ENCODE measurements at places on chromosomes 12 and 14.

GRCh38 chr12:65923228-65923627, 98.9 kb downstream of the HMGA2 start:
- DNase-seq: no peak

DNA sequence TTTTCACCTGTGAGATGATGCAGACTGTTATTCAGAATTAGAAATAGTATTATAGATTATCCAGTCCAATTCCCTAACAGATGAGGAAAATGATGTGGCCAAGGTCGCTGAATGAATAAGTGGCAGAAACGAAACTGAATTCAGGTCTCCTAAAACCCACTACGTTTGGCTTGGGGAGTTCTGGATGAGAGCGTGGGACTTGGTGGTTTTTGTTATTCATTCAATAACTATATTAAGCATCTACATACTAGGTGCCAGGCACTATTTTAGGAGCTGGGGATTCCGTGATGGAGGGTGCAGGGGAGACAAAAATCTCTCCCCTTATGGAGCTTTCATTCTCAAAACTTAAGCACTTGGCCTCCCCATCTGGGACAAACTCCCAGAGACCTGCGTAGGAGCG, 813 bp upstream of the CCDC184 start:
- no peak for DNase-seq

DNA sequence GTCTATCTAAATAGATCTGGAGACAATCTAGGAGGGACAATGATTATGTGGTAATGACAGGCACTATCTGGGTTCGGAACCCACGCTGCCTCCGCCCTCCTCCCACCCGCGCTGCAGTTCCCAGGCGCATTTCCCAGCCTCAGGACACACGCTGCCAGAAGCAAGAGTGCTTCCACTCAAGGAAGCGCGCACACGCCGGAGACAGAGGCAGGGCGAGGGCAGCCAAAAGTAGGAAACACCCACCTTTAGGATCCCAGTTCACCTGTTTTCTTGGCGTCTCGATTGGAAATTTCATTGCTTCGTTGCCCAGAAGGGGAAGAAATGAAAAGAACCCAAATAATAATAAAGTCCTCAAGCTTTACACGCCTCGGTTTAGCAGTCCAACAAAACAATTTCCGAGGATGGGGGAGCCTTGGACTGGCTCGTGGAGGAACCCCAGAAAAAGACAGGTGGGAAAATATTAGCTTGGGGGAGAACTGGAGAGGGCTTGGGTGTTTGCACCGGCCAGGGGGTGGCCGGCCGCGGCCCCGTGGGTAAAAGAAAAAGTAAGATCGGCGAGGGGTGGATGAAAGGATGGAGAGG, 474 bp downstream of the KCNK10 start:
- DNase-seq: no peak

- DNase-seq: no peak
These were observed 4.9 kb downstream of the SVOP start for GRCh38 chr12:109016016-109016415.

DNA sequence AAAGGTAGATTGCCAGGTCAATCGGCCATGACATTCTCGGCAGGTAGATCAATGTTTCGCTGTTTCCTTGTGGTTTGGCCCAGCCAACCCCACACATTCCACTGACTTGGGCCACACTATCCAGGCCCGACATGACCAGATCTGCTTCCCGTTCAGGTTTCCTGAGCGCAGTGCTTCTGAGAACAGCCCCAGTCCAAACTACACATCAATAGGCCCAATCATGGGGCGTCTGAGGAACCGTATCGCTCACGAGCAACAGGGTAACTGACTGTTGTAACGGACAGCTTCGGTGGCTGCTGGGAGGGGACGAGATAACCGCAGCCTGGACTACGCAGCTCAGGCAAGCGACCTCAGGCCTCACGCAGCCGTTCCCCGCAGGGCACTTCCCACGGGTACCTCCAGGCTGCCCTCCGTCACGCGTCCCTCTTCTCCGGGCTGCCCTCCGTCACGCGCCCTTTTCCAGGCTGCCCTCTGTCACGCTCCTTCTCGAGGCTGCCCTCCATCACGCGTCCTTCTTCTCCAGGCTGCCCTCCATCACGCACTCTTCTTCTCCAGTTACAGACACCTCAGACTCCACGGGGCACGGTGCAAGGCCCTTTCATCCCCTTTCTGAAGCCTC, 14.7 kb downstream of the ZNF605 start:
- DNase-seq: no peak

DNA sequence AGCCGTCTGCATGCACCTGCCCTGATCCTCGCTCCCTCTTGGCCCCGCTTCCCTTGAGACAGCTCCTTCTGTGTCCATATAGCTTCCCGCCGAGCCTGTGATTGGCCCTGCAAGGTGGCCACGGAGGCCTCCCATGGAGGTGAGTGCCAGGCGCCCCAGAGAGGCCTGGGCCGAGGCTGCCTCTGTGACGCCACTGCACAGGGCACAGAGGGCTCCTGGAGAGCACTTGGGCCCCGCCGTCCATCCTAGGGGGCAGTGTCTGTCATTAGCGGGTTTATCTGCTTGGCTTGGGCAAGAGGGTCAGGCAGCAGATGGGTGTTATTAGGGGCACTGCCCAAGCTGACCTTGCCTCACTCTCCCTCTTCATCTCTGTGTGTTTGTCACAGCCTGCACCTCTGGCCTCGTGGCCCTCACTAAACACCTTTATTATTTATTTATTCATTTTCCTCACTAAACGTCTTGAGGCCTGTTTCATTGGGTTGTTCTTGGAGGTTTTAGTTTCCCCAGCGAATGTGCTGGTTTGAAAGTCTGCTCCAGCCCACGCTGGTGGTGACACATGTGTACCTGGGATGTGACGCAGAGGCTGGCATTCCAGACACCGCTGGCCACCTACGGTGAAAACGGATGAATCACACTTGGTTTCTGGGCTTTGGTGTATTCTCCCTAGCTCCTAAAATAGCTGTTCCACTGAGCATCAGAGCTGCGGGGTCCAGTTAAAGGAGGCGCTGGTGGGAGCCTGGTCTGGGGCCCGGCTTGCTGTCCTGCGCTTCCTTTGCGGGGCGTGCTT, 5.9 kb downstream of the ZFYVE21 start:
- no peak for DNase-seq

DNA sequence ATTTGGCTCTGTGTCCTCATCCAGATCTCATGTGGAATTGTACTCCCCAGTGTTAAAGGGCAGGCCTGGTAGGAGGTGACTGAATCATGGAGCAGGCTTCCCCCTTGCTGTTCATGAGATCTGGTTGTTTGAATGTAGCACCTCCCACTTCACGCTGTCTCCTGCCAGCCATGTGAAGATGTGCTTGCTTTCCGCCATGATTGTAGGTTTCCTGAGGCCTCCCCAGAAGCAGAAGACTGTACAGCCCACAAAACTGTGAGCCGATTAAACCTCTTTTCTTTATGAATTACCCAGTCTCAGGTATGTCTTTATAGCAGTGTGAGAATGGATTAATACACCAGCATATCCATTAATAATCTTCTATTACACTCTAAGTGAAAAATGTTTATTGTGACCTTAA, 70.2 kb downstream of the BAZ1A start:
- no peak for DNase-seq

DNA sequence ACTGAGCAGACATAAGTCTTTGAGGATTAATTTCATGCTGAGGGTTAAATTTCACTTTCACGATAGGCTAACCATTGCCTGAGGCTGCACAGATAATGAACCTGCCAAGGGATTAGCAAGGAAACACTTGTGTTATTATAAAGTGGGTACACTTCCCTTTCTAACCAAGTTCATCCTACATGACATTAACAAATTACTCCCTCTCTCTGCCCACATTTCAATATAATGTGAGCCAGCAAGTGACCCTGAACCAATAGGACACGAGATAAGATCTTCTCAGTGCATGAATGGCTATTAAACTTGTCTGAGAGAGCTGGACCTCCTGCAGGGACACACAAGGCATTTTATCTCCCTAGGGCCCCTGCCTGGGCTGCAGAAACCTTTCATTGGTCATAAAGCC, 173.5 kb downstream of the PAX9 start:
- no peak for DNase-seq

- no peak for DNase-seq
These were observed 149.4 kb downstream of the METTL25 start for GRCh38 chr12:82507686-82508085.

DNA sequence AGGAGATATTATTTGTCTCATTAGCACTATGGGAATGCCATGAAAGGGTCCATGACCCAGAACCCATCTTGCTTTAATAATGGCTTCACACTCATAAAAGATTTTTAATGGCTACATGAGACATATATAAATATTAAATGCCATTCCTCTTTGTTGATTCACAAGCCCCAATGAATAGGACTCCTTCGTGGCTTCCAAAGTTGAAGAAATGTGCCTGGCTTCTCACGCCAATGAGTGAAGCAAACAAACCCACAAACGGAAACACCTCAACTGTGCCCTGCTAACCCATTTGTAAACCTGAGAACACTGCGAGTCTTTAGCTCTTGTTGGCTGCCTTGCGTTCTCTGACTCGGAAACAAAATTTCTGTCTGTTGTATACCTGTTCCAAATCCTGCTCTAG, 381.7 kb upstream of the DDHD1 start:
- DNase-seq: peak; percentile 31

All from AG10803 (cell line).